ENCODE measurements at places on chromosomes 16 and 17.

- DNase-seq, result peak; percentile 17
Observed at GRCh38 chr17:42819939-42820535, 4.0 kb downstream of the BECN1 start.

GRCh38 chr17:63505341-63505740 lies 17.8 kb upstream of the KCNH6 start:
- DNase-seq, result no peak

DNA sequence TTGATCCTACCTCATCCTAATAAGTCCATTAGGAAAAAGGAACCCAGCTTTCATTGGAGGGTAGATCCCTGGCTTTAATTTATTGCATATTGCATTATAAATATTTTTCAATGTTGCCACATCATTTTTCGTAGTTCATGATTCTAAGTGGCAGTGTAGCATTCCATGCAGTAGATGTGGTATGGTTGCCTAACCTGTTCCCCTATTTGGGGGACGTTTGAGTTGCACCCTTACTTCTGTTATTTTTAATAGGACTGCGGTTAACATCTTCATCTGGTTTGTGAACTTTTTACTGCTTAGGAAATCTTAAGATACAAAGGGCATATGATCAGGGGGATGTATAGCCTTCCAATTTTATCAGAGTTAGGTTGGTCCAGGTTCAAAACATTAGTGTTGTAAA lies 5.4 kb downstream of the SCPEP1 start:
- DNase-seq, result no peak

- no peak for DNase-seq
Observed at GRCh38 chr16:57753448-57754353, 18.1 kb downstream of the KATNB1 start.
